ENCODE measurements at places on chromosomes 2 and 18.

- no peak for DNase-seq
These were observed 40.9 kb downstream of the RNF144A start for GRCh38 chr2:6957910-6958615.

DNA sequence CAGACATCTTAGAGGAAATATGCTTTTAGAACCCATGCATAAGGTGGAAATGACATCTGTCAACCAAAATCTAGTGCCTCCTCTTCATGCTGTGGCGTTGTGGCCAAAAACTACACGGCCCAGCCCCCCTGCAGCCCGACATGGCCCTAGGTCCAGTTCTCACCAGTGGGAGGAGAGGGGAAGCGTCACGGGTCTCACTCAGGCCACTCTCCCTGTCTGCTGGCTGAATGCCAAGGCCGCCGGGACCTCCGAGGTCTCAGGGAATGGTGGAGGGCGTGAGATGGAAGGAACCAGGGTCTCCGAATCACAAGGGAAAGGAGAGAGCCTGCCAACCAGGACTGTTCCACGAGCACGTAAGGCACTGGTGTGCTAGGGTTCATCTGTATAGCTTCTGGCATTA is 361.0 kb downstream of the ANAPC1 start:
- no peak for DNase-seq

DNA sequence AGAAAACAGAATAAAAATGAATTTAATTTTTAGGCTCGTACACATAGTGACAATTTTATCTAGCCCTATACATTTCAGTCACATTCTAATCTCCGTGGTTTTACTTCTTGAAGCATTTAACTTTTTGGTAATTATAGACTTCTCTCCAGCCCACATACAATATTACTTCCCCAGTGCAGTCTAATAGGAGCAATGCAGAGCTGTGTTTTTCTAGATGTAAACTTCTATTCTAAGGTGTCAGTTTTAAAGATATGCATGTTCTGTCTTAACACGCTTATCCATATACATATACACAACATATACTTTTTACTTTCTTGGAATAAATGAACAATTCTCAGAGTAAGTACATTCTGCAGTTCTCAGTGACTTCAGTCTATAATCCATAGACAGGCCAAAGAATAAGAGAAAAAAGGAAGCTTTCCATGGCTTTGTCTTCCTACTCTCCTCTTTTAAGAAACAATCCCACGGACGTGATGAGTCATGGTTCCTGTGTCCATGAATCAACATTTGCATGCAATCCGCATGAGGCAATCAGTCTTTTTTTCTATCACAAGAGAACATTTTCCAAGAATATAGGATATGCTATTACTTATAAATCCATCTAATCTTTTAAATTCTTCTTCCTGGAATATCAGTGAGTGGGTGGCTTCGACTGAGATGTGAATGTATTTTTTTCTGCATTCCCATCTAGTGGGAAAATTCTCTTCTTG is 42.8 kb downstream of the CCDC102B start:
- no peak for DNase-seq

- no peak for DNase-seq
These were observed 16.4 kb downstream of the PXDN start for GRCh38 chr2:1727796-1728474.

GRCh38 chr2:240636563-240637115 is 11.4 kb downstream of the GPR35 start:
- no peak for DNase-seq
